ENCODE measurements at places on chromosomes 11 and 22.

GRCh38 chr22:44024288-44024921 lies at the start of gene PARVB:
Gene PARVB (plus strand): TSS chr22:44024302. CDS start chr22:44024340, 38 bp downstream.
- DNase-seq, result no peak

DNA sequence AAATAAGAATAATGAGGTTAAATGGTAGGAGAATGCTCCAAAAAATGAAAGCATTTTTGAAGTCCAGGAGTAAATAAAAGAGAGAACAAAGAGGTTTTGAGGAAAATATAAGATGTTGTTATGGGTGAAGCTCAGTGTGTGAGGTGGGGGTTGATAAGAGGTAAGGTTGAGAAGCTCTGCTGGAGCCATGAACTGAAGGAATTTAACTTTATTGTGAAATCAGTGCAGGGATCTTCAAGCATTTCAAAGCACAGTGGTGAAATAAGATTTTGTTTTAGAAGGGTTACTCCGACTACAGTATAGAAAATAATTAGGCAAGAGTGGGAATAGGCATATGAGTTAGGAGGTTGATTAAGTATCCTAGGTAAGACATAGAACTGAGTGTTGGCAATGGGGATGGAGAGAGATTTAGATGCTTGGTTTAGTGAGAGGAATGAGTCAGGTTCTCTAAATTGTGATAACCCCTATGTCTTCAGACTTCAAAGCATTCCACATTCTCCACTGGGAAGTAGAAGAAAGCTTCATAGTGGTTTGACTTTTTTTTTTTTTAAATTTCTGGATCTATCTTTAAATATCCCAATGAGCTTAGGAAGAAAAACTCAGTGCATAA lies 403.2 kb downstream of the AASDHPPT start:
- no peak for DNase-seq

GRCh38 chr11:122028545-122028944 lies 87.5 kb downstream of the BLID start:
- DNase-seq, result no peak

- no peak for DNase-seq
These were observed 4.3 kb upstream of the PARVB start for GRCh38 chr22:44019846-44020245.

DNA sequence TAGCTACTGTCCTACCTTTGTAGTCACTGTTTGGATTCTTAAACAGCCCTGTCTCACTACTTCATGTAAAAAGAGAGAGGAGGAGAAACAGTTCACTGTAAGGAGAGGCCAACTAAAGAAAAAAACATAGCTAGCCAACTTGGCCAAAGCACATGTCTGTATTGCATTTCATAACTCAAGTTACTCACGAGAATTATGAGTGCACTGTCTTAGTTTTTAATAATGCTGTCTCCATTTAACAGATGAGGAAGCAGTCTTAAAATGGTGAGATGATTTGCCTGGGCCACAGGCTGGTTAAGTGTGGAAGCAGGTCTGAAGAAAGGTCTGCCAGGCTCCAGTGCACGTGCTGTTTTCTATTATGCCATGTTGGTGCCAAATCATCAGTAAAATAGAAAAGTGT lies 104.5 kb downstream of the UVRAG start:
- DNase-seq, result no peak

GRCh38 chr11:11415901-11416300 lies 62.9 kb upstream of the CSNK2A3 start:
- DNase-seq, result no peak

DNA sequence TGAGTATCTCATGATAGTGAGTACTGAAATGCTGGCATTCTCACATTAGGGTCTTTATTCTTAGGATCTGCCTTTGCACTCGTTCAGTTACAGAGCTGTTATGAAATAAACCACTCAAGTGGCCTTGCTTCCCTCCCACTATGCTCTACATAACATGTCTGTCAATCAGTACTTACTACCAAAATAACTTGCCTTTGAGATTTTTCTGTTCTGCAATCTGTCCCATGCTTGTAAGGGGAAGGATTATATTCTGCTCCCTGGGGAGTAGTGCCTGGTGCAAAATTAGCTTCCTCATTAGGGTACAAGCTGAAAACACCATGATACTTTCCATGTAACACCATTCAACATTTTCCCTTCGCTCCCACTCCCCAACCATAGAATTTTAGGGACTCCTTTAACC lies 1.9 kb upstream of the GRAP2 start:
- no peak for DNase-seq

DNA sequence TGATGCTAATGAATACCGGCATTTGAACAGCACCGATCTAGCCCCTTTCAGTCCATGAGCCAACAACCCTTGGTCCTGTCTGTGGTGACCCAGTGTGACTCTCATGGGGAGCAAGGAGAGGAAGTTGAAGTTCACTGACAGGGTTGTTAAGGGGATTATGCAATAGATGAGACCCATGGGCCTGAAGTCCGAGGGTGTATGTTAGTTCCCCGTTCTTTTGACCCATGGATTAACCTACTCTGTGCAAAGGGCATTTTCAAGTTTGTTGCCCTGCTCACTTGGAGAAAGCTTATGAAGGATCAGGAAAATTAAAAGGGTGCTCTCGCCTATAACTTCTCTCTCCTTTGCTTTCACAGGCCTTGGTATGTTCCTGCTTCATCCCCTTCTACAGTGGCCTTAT lies 4.9 kb downstream of the PNPLA3 start:
- no peak for DNase-seq

Data from stimulated activated CD4-positive, alpha-beta T cell treated with anti-CD3 and anti-CD28 coated beads, Interleukin-1b, Interleukin-23, amount 100 ng/mL, for 24 hours (primary cell).